Hematopoietic multipotent progenitor cell treated with erythropoietin and hydrocortisone succinate and interleukin-3 and kit ligand, for 8 days (in vitro differentiated cells): ENCODE measurements at places on chromosomes 5 and 9.

DNA sequence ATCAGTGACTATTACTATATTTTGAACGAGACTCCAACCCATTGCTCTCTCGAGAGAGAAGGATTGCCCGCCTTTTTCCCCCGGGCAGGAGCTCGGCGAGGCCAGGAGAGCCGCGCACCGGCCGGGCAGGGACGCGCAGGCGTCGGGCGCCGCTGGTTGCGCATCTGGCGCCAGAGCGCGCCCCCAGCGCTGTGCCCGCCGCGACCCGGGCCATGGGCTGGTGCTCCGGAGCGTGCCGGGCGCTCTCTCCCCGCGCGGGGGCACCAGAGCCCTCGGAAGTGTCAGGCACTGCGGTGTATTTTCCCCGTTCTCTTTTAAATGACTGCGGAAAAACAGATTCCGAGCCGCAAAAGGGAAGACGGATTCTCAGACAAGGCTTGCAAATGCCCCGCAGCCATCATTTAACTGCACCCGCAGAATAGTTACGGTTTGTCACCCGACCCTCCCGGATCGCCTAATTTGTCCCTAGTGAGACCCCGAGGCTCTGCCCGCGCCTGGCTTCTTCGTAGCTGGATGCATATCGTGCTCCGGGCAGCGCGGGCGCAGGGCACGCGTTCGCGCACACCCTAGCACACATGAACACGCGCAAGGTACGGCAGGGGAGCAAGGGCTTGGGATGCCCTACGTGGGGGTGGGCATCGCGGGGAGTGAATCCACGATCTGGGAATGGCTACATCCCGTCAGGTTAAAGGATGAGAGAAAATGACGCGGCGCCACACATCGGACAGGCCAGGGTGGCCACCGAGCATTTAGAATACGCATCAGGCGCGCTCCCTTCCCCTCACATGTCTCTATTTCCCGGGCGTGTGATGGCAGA lies 1.1 kb upstream of the NTRK2 start:
- DNase-seq: peak; percentile 32

DNA sequence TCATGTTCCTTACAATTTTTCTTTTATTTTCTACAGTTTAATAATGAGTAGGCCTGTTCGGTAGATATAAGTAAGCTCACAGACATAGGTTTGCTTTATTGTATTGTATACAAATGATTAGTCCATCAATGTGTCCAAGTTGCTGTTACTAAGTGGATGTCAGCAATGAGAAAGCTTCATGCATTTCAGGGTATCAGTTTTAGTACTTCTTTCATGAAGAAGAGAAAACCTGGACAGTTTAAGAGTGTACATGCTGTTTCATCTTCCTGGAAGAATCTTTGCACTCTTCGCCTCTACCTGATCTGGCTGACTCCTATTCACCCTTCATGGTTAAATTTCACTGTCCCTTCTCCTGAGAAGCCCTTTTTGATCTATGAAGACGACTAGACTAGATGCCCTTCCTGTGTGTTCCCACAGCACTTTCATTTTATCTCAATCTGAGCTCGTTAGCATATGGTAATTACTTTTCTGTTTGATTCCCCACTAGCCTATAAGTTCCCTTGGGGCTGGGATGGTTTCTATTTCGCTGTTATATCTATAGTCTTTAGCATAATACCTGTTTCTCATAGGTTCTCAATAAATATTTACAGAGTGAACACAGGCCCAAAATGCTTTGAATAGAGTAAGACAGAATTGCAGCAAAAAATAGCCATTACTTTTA lies 70.7 kb downstream of the CETN3 start:
- DNase-seq: no peak

- no peak for DNase-seq
Measured at GRCh38 chr5:136166909-136167308, 26.1 kb downstream of the SMIM32 start.

DNA sequence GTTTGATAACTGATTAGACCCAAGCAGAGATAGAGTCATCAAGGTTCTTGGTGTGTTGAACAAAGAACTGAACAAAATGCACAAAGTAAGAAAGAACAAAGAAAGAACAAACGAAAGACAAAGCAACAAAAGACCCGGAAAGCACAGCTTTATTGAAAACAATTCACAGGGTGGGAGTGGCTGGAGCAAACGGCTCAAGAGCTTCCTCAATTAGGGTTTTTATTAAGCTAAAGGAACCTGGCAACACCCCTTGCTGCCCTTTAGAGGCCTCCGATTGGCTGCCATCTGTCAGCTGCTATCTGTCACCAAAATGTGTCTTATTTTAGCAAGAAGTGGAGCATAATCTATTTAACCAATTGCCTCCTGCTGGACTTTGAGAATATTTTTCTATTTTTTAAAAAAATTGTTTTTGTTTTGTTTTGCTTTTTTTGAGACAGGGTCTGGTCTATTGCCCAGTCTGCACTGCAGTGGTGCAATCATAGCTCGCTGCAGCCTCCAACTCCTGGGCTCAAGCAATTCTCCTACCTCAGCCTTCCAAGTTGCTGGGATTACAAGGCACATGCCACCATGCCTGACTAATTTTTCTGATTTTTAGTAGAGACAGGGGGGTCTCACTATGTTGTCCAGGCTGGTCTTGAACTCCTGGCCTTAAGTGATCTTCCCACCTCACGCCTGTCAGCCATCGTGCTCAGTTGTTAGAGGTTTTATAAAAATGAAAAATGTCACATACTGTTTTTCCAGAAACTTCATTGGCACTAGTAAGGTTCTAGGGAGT lies 7.7 kb upstream of the ABO start:
- DNase-seq: peak; percentile 69

- no peak for DNase-seq
Measured at GRCh38 chr5:55232271-55232984, 980 bp downstream of the CCNO start.

DNA sequence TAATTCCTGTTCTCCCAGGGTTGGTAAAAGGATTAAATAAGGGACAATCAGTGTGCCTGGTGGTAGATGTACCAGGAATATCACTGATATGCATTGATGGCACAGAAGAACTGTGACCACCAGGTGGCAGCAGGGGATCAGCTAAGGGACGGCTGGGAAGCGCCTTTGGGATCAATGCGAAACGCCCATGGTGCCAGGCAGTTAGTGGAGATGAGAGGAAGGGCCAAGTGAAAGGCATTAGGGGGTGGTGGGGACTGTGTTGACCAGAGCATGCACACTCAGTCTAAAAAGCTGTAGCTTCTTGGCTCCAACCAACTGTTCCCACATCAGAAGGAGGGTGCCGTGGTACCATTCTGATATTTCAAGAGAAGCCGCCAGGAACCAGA lies 55.6 kb downstream of the ARHGEF37 start:
- DNase-seq: peak; percentile 76

GRCh38 chr5:143431789-143432188 lies 28.3 kb upstream of the NR3C1 start:
- DNase-seq: no peak

DNA sequence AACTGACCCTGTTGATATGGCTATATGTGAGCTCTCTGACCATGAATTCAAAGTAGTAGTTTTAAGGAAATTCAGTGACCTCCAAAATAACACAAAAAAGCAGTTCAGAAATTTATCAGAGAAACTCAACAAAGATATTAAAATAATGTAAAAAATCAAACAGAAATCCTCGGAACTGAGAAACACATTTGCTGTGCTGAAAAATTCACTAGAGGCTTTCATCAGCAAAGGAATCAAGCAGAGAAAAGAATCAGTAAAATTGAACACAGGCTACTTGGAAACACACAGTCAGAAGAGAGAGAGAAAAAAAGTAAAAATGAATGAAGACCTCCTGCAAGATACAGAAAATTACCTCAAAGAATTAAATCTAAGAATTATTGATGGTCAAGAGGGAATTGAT lies 417.2 kb downstream of the TMEM232 start:
- no peak for DNase-seq

DNA sequence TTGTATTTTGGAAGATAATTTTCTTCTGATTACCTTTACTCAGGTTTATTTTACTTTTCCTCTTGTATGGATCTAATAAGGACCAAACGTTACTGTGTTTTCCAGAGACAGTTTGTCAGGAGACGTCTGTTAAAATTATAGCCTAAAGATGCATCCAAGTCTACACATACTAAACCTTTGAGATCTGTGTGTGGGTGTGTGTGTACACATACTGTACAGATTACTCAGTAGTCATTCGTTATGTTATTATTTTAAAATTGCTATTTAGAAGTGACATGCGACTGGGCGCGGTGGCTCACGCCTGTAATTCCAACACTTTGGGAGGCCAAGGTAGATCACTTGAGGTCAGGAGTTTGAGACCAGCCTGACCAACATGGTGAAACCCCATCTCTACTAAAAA lies 51.6 kb upstream of the CNTLN start:
- no peak for DNase-seq

DNA sequence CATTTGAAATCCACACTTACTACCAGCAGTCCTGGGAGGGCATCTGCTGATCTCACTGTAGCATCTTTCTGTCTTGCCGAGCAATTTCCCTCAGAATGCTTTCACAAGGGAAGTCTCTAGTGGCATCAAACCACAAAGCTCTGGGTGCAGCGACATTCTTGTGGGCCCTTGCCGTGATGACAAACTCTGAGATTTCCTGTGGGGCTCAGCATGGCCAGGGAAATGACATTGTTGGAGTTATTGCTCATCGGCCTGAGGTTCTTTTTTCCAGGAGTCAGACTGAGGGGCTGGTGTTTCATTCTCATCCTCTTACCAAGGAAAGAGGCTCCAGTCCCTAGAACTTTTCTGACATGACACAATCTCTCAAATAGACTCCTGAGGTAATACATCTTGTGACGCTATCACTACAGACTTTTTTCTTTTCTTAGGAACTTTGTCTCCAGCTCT lies 51.4 kb downstream of the PFDN1 start:
- DNase-seq: no peak

- DNase-seq: no peak
Measured at GRCh38 chr5:43429706-43430105, 17.5 kb upstream of the CCL28 start.

DNA sequence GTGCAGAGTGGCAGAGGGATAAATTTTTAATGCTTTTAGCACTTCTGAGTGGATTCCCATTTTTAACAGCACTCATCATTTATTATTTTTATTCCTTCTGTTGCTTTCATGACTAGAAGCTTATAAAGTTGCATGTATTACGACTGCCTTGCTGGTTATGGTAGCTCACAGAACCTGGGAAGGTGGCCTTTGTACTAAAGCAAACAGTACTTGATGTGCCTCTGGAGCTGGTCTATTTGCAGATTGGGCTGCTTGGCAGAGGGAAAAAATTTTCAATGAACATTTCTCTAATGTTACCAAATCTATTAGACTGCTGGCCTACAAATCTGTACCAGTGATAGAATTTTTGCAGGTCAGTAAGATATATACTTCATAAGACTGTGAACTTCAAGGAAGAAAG lies 274.5 kb upstream of the C9orf72 start:
- no peak for DNase-seq

DNA sequence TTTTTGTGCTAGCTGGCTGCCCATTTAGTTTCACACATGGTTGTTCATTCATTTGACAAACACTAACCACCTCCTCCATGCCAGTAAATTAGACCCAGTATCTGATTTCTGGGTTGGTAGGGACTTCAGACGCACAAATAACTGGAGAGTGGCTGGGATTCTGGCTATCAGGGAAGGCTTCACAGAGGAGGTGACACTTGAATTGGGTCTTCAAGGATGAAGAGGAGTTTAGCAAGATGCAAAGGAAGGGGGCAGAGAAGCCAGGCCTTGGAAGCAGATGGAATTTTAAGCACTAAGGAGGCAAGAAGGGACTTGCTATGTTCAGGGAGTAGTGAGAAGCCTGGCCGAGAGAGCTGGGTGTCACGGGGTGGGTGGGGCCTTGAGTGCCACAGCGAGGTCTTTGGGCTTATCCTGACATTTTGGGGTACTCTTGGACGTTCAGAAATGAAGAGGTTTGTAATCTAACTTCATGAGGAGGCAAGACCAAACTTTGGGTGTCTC lies 71.3 kb downstream of the LMX1B start:
- DNase-seq: no peak

DNA sequence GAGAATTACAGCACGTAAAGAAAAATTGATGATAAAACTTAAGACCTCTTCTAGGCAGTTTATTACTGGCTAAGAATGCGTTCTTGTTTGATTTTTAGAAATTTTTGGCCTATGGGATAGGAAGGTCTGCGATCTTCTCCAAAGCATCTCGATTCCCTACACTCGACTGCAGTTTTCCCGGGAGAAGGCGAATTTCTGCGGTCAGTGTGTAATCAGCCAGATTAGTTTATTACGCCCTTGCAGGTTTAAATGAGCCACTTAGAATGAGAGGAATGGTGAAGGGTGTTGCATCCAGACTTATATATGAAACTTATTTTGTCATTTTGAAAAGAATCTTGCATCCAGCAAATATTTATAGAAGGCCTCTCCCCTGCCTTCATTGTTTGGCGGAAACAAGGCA lies 1.2 kb downstream of the MTAP start:
- DNase-seq: peak; percentile 12

GRCh38 chr5:24163091-24163490 lies 481.7 kb downstream of the CDH10 start:
- no peak for DNase-seq

DNA sequence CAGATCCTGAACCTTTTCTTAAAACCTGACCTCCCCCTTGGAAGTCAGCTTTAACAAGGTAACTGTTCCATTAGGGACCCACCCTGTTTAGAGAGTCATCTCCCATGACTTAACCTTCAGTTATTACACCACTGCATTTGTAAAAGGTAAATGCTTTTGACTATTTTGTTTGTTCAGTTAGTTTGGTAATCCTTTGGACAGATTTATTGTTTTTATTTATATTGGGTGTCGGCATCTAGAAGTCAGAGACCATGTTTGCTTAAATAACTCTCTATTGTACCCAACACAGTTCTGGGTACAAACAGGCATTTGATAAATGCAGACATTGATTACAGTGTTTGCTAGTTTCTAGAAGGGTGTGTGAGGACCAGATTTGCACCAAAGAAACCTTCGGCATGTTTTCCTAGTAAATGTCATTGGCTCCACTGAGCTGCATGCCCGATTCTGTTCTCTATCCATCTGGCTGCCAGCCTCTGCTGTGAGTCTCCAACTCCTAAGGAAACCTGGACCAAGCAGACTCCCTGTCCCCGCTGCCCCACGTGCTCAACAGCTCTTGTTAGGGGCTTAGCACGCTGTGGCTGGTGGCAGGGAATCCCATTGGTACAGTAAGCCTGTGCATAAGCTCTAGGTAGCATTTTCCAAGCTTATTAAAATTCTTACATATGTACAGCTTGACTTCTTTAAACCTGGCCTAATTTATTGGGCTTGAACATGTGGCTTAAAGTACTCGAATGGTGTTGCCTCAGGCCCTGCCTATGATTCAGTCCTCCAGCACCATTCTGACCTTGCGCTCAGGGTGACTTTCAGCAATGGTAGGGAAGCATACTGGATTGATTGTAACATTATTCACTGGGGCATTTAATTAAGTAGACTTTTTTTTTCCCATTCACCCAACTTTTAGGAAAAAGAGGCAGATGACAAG lies 6.6 kb downstream of the PCBD2 start:
- no peak for DNase-seq

DNA sequence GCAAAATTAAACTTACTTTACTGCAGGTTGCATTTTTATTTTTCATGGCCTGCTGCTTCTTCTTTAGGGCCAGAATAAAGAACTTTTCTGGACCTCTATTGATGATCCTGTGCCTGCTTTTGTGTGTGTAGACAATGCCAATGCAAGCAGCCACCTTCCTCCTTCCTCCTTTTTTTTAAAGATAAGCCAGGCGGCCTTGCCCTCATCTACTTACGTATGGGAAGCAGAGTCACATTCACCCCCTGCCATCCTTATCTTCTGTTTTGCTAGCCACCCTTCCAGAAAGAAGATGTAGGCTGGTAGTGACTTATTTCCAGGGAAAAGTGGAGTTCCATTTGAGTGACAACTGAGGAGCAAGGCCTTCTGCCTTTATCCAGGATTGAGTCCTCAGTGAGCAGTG lies 122.9 kb downstream of the KDM4C start:
- DNase-seq: peak; percentile 74
